Bronchial epithelial cell (primary cell): ENCODE measurements at places on chromosomes 11 and 22. TPM values are rescaled to one million over a fixed set of nuclear protein-coding genes. Genes with fewer than 3 reads are reported as not detected.

Gene PANX2
- 0.26 and 0.77 TPM in 2 replicates for total RNA-seq

Gene ZNF280A
- not detected in 2 replicates for total RNA-seq

Gene CLDN5
- total RNA-seq, result 0.38 and 2.4 TPM in 2 replicates

Gene PKP3
- 231 and 328 TPM in 2 replicates for total RNA-seq

Gene ACR
- total RNA-seq, result not detected in 2 replicates

Gene CDCA5
- 0.26 and 0.53 TPM in 2 replicates for total RNA-seq

Gene IGF2
- 1.0 and 6.6 TPM in 2 replicates for total RNA-seq

Gene CYP2D6
- total RNA-seq, result 0.53 and 0.64 TPM in 2 replicates

Gene PTPRJ
- total RNA-seq, result 1.6 and 2.2 TPM in 2 replicates

Gene MOGAT2
- not detected in 2 replicates for total RNA-seq

Gene OR52E8
- total RNA-seq, result not detected in 2 replicates

Gene SLCO2B1
- total RNA-seq, result not detected in 2 replicates

Gene OLFML1
- total RNA-seq, result not detected in 2 replicates

Gene PRODH
- 5.0 and 52.6 TPM in 2 replicates for total RNA-seq

Gene OR51B5
- total RNA-seq, result not detected in 2 replicates

Gene CDKN1C
- 9.5 and 9.9 TPM in 2 replicates for total RNA-seq

Gene RGL4
- not detected in 2 replicates for total RNA-seq

Gene ASCL3
- not detected in 2 replicates for total RNA-seq

Gene OR9I1
- total RNA-seq, result not detected in 2 replicates

Gene DNAJB7
- not detected in 2 replicates for total RNA-seq

Gene MAJIN
- not detected in 2 replicates for total RNA-seq

Gene KRTAP5-11
- total RNA-seq, result not detected in 2 replicates
